ENCODE measurements at places on chromosomes 4 and X.

GRCh38 chr4:152348670-152349069 is 187.2 kb downstream of the FBXW7 start:
- DNase-seq = no peak

GRCh38 chrX:33923262-33923661 is 208.9 kb downstream of the FAM47A start:
- no peak for DNase-seq

DNA sequence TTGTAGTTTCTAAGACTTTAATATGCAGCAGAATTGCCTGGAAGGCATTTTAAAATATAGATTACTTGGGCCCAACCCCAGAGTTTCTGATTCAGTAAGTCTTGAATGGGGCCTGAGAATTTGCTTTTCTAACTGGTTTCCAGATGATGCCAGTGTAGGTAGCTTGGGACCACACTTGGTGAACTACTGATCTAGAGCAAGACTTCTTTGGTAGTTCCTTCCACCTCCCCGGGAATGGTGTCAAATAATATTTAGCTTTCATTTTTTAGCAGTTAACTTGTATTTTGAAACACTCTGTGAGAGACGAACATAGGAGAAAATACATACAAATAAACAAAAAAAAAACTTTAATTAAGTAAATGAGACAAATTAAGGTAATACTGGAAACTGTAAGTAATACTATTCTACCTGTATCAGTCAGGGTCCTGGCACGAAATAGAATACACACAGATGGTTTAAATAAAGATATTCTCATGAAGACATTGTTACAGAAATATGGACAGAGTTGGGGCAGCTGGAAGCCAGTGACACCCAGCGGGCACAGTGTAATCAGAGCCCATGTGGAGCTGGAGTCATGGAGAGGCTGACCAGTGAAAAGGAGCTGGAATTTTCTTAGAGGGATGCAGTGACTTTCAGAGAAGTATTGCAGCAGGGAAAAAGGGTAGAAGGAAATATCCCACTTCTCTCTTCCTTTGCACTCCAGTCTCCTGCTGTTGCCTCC is 905.7 kb downstream of the CCSER1 start:
- DNase-seq = no peak

GRCh38 chr4:180394312-180394711 is 1848.9 kb upstream of the TENM3 start:
- no peak for DNase-seq

- peak; percentile 43 for DNase-seq
These were observed 3.0 kb downstream of the SLIT2 start for GRCh38 chr4:20254511-20255250.

GRCh38 chrX:110745288-110745687 is 50.3 kb downstream of the CHRDL1 start:
- DNase-seq = no peak

DNA sequence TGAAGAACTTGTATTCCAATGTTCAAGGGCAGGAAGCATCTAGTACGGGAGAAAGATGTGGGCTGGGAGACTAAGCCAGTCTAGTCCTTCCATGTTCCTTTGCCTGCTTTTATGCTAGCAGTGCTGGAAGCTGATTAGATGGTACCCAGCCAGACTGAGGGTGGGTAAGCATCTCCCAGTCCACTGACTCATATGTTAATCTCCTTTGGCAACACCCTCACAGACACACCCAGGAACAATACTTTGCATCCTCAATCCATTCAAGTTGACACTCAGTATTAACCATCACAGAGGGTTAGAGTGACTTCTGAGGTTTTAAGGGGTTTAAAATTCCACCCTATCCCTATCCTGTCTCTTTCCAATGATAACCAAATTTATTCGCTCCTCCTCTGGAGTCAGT is 6.5 kb downstream of the HMGN5 start:
- no peak for DNase-seq
